ENCODE measurements at places on chromosomes 4 and X.

- no peak for DNase-seq
Measured at GRCh38 chr4:42672359-42673081, 15.6 kb upstream of the ATP8A1 start.

DNA sequence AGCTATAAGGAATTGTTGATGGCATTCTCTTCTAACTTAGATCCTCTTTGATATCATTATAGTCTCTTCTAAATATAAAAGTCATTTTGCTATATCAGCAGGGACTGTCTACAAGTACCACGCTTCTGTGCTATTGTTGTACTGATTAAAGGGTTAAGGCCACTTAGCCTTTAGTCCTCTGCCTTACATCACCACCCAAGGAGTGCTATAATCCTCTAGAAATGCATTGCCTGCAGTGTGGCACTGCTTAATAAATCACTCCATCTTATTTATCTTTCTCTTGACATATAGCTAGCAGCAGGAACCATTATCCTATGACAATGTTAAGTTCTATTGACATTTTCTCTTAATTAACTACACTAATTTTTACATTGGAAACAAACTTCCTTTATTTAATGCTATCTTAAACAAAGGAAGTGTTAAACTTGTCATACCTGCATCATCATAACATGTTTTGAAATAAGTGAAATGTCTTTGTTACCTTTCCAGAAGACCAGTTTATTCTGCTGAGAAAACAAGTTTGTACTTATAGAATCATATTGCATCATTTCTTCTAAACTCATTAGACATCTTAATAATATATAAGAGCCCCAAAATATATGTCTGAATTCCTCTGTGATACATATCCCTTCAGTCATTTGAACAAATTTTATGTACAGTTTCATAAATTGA is 360.9 kb upstream of the ATOH1 start:
- DNase-seq, result no peak

- no peak for DNase-seq
Measured at GRCh38 chr4:10454121-10454520, 3.1 kb downstream of the ZNF518B start.

GRCh38 chr4:40178672-40179071 is 18.2 kb upstream of the RHOH start:
- no peak for DNase-seq

DNA sequence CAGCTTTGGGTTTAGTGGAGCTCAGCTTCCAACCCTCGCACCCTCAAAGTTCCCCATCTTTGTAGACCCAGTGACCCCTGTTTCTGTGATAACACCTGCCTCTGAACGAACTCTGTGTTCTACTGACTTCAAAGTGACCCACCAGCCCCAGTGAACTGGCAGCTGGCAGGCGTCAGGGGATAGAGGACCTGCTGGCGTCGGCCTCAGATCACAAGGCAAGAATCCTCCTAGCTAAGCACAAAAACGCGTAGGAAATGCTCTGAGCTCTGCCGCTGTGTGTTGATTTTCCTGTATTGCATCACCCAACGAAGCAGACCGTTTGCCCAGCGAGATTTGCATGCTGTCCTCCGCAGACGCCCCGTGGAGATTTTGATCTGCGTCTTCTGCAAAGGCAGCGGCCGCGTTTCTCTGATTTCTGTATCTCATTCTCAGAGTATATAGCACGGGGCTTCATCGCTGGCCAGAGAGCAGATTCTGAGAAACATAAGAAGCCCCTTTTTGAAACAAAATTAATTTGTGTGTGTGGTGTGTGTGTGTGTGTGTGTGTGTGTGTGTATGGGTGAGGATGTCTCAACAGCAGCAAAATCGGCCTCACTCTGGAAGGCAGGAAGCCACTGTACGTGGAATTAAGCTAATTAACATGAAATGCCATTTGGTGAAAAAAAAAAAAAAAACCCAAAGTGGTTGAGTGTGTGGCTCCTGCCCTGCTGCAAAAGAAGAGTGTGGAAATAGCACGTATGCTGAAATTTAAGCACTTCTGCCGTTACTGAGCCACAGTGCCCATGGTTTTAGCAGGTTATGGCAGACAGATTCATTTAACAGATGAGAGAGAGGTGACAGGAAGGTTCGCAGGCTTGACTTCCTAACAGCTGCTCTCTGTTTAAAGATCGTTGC is 29.2 kb upstream of the ASMTL start:
- DNase-seq, result peak; percentile 88

- DNase-seq, result no peak
Measured at GRCh38 chrX:132843363-132843762, 115.1 kb downstream of the HS6ST2 start.
